Iris pigment epithelial cell (primary cell): ENCODE measurements at places on chromosomes 5 and 9.

DNA sequence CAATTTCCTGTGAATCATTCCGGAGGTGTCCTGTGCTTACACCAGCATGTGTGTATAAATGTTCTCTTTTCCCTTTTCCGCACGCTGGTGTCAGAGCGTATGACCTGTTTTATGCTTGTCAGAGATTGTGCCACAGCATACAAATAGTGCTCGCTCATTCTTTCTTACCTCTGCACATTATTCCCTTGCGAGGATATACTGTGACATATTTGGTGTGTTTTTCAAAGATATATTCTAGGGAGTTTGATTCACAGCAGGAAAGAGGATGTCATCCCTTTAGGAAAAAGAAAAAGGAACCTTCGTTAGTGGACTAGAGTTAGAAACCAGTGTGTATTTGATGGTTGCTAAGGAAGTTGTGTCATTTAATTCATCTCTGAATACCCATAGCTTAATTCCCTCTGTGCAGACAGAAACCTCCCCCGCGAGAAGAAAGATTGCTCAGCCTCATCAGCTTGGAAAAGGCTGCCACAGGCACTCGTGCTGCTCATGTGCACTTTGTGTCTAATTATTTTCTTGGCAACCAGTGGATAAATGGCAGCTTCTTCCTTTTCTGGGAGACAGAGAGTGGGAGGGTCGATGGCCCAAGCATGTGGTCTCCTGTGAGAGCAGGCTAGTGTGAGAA is 14.7 kb upstream of the CCIN start:
- DNase-seq = no peak

DNA sequence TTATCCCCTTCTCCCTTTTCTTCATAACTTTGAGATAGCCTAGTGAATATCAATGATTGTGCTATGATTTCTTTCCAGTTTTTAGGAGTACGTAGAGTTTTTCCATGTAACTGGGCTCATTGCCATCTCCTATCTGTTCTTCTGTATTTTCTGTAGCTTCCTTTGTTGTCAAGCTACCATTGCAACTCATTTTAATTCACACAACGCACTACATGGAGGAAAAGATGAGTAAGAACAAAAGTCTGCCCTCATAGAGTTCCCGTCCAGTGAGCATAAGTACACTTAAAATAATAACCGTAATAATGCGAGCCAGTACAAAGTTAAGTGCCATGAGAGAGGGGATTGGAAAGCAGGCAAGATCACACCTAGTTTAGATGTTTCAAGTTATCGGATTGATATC is 177.7 kb downstream of the PAM start:
- DNase-seq = no peak

DNA sequence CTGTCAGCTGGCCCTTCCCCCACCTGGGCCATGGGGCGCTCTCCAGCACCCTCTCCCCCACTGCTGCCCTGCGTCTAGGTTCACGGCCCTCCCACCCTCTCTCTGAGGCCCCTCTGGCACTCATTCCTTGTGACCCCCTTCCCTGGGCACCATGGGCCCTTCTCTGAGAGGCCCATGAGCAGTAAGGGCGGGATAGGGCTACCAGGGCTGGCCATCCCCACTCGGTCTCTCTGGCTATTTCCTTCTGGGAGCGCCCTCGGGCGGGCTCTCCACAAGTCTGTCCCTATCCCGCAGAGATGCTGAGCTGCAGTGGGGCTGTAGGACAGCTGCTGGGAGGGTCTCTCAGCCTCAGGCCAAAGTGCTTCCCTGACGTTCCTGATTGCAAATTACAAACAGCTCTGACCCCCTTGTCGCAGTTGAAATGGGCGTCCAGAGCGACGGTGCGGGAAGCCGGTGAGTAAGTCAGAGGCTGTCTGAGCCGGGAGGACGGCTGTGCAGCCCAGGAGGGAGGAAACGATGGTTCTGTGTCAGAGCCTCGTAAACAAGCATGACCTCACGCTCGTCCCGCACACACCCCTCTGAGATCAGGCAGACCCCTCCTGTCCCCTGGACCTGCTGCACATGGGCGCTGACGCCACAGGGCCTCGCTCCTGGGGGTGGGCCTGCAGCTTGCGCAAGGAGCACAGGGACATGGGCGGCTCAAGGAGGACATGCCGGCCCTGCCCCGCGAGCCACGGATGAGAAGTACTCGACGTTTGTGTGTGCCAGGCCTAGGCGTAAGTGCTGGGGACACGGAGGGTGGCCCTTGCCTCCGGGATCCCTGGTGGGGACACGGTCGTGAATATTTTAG is 36.3 kb upstream of the GFPT2 start:
- DNase-seq = peak; percentile 10

- DNase-seq = no peak
These were observed 389.4 kb upstream of the SLC24A2 start for GRCh38 chr9:20178197-20178596.

GRCh38 chr5:95284572-95285408 is at the start of gene MCTP1:
Gene MCTP1 (minus strand): TSS chr5:95285094.
- DNase-seq = peak; percentile 18

DNA sequence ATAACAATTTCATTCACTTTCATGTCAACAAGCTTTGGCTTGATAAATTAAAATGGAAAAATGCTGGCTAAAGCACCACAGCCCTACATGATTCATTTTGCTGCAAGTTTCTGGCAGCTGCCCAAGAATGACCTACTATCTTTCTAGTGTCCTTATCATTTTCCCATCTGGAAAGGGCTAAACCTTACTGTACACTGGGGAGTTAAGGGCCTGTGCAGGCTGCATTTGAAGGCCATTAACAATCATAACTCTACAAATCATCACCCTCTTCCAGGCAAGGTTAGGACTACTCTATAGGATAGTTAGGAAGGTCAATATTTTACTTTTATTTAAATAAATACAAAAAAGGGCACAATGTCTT is 579.7 kb upstream of the ZNF608 start:
- DNase-seq = peak; percentile 89

- peak; percentile 80 for DNase-seq
These were observed 70.6 kb downstream of the SPIN1 start for GRCh38 chr9:88458716-88459465.

- DNase-seq = no peak
These were observed 114.9 kb downstream of the TRIO start for GRCh38 chr5:14257995-14258403.

GRCh38 chr5:79109527-79110492 is 1.8 kb upstream of the BHMT start:
- no peak for DNase-seq

DNA sequence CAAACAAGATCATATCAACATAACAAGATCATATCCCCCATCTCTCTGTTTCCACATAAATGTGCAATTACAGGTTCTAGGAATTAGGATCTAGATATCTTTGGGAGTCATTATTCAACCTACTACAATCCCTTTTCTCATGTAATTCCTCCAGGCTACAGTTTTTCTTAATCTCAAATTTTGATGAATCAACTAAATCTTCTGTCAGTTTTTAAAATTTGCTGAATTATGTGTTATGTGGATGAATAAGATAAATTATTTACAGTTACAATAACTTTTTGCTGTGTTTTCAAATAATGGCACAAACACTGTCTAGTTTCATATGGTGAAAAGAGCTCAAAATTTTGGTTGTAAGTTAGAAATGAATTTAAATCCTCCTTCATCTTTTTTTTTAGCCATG is 405.8 kb downstream of the FAM170A start:
- no peak for DNase-seq

DNA sequence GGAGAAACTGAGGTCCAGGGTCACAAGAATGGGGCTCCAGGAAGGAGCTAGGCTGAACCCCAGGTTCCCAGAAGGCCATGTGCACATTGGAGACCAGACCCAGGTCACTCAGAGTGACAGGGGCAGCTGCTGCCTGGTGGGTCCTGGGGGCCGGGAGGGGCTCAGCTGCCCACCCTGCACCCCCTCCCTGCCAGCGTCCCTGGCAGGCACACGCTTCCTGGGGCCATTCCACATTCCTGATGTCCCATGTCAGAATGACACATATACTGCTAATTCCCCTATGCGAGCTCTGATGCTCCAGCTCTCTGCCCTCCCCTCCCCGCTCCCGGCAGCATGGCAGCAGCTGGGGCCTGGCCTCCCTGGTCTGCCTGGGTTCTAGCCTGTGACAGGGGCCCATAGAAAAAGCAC is 14.0 kb downstream of the FGFR4 start:
- DNase-seq = no peak

DNA sequence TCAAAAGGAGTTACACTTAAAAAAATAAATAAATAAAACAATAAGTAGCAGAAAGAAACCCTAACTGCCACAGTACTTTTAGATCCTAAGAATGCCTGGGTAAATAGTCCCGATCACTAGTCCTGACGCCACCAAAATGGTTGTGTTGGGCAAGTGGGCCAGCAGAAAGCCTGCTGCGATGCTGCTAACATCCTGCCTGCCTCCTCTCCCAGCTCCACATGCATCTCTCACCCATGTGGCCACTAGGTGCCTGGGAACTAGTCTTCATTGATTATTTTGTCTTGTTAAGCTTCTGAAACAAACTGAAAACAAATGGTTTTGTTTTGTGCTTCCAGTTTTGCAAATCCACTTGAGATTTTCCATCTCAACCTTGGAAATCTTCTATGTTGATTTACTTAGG is 54.4 kb upstream of the TRAF1 start:
- DNase-seq = no peak

DNA sequence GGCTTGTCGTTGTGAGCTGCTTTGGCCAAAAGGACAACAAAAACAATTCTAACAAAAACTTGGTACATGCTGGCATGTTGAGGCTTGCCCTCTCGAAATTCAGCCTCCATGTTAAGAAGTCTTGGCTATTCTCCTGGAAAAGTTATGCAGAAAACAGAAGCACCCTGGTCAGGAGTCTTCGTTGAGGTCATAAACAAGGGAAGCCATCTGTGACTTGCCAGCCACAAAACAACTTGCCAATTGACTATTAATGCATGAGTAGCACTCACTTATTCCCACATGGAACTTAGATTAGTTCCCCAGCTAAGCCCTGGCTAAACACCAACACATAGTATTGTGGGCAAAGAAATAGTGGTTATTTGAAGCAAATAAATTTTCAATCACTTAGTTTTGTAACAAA is 521.0 kb upstream of the CHD1 start:
- peak; percentile 24 for DNase-seq

GRCh38 chr9:77935974-77936373 is 95.6 kb downstream of the GNAQ start:
- DNase-seq = no peak

GRCh38 chr5:155532621-155533311 is 519.2 kb downstream of the KIF4B start:
- DNase-seq = peak; percentile 27

GRCh38 chr5:95931079-95931833 is 30.4 kb downstream of the ELL2 start:
- DNase-seq = no peak
